HepG2 (cell line): ENCODE measurements at places on chromosomes 3 and 15. TPM values are rescaled to one million over a fixed set of nuclear protein-coding genes. Genes with fewer than 3 reads are reported as not detected.

Gene LTF
- not detected in 2 replicates for total RNA-seq

GRCh38 chr15:68113273-68113672, 59.2 kb downstream of the PIAS1 start:
- peak; percentile 64 for DNase-seq
- no peaks in the 10 kb centered on the region for H3K36me3 ChIP-seq
- H3K27ac ChIP-seq = peak overlapping the region; percentile 21
- H3K4me1 ChIP-seq = peaks cover 38% of the 10 kb centered on the region
- H3K27me3 ChIP-seq = no peaks in the 10 kb centered on the region

DNA sequence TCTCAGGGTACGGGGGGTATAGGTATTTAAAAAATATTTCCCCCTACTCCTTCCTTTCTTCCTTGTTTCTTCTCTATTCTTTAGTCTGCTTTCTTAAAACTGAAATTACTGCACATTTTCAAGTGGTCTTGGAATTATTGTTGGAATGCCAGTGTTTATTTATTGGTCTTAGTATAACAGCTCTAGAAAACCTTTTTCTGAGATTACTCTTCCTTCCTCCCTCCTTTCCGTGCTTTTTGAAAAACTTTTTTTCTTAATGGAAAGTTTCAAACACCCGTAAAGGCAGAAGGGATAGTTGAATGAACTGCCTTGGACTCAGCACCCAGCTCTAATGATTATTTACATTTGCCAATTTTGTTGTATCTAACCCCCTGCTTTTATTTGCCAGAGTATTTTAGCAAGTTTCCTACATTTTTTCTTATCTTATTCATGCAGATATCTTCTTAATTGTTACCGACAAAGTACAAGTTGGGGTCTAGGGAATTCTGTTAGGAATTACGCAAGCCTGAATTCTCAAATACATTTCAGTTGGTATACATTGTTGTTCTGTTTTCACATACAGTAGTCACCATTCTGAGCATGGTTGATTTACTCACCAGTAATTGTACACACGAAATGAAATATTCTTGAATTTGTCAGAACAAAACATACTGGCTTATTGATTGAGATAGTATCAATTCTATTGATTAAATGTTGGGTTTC, 36.2 kb downstream of the KAT2B start:
- no peaks in the 10 kb centered on the region for H3K36me3 ChIP-seq
- H3K27me3 ChIP-seq = no peaks in the 10 kb centered on the region; the same call in 1 of the 2 replicates
- DNase-seq = no peak
- H3K4me3 ChIP-seq = no peak overlapping the region
- peaks cover 25% of the 10 kb centered on the region for H3K4me1 ChIP-seq
- no peak overlapping the region for H3K27ac ChIP-seq

- no peak overlapping the region for H3K4me3 ChIP-seq
- no peak for DNase-seq
- no peaks in the 10 kb centered on the region for H3K4me1 ChIP-seq
- no peaks in the 10 kb centered on the region for H3K36me3 ChIP-seq
- H3K27ac ChIP-seq = no peak overlapping the region
- no peaks in the 10 kb centered on the region for H3K27me3 ChIP-seq
Observed at GRCh38 chr15:32987067-32987466, 207.4 kb downstream of the FMN1 start.

GRCh38 chr3:51535146-51536019, 3.1 kb upstream of the RAD54L2 start:
- DNase-seq = no peak
- H3K4me3 ChIP-seq = no peak overlapping the region
- no peak overlapping the region for H3K27ac ChIP-seq
